ENCODE measurements at places on chromosomes 2 and 18. TPM values are rescaled to one million over a fixed set of nuclear protein-coding genes. Genes with fewer than 3 reads are reported as not detected.

DNA sequence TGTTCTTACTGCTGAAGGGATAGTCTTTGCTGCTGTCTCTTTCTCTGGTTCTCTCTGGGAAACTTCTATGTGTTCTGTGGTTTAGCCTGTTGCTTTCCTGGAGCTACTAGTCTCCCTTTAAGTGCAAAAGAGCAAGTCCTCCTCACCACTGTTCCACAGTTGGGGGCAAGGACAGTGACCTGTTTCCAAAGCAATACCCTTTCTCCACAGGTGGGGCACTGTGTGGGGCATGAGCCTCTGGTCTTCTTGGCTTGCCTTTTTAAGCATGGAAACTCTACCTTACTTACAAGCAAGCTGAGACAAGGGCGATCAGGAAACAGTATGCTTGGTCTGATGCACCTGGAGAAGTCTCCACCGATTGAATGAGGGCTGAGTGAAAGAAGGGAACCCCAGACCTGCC, 156.7 kb downstream of the CPS1 start:
- DNase-seq, result no peak

- no peak for DNase-seq
Observed at GRCh38 chr2:105102001-105102400, 64.1 kb downstream of the MRPS9 start.

DNA sequence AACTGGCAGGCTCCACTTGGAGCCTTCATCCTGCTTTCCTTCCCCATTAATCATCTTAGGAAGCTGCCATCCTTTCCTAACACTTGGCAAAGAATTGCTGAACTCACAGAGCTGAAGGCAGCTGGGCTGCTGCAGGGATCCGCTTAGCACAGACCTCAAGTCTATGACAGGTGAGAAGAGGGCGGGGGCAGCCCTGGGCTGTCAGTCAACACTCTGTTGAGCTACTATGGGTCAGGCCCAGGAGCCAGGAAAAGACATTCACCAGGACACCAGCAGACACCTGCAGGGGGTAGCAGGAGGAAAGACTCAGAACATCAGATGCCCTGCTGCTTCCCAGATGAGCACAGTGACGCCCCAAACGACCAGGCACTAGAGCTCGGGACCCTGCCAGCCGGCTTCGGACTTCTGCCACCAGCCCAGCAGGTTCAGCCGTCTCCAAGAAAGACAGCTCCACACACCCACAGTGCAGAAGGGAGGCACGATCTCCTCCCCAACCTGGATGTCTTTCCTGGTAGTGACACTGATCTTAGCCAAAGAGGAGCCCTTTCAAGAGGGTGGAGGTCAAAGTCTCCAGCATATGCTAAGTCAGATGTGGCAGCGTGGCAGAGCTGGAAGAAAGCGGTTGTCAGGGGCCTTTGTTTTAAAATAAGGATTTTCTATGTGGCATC, 55.2 kb downstream of the SNORC start:
- DNase-seq, result peak; percentile 54

The TGFA gene
- total RNA-seq, result 0.21 TPM

The SMYD1 gene
- 289 TPM for total RNA-seq

The NT5C1B gene
- total RNA-seq, result not detected

GRCh38 chr2:206435742-206436141, 7.6 kb upstream of the ADAM23 start:
- peak; percentile 10 for DNase-seq

GRCh38 chr2:218401890-218402289, 2.2 kb downstream of the CTDSP1 start:
- no peak for DNase-seq

DNA sequence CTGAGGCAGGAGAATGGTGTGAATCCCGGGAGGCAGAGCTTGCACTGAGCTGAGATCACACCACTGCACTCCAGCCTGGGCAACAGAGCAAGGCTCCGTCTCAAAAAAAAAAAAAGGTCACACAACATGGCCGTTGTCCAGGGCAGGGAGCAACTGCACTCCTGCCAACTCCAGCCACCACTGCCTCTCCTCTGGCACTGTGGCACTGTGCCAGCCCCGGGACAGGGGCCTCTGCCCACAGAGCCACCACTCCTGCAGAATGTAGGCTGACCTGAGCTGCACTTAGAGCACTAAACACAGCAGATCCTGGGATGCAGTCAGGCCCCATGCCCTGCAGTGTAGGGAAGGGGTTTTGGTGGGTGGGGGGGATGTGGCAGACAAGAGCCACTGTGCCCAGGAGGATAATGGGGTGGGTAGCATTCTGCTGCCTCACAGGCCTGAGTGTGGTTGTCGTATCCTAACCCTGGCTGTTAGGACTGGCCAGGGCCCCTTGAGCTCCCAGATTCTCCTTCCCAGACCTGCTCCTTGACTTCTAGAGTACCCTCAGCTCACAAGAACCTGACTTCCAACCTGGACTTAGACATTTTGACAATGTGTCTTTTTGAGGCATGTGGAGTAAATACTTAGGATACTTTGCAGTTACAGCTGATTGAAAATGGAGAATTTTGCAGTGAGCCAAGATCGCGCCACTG, 69.4 kb upstream of the SH3RF3 start:
- DNase-seq, result no peak

DNA sequence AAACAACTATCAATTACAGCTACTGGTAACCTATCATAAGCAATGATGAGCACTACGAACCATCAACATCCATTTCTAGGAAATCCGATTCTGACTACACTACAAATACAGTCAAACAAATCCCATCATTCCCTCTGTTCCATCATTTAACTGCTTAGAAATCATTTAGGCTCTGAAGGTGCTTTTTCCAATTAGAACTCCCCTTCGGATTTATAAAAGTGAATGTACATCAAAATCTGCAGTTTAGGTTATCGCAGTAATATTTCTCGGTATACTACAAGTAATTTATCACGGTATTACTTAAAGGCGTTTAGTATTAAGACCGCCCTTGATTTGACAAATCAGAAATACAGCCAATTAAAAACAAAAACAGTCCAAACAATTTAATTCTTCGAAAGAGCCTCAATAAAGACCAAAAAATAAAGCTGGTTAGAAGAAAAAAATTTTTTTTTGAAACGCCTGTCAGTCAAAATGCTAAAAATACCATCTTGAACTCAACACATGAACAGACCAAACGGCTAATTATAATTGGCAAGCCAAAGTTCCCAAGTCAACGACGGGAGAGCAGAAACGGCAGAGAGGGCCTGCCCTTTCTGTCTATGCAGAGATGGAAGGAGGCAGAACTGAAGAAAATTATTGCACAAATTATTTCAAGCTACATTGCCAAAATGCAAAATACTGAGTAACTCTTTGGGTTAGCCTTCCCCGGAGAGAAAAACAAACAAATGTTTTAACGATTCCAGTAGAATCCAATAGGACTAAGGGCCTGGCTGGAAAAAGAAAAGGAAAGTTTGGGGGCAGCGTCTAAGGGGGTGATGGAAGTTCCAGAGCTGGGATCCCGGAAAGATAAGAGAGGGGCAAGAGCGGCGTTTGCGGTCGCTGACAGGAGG, 1.2 kb downstream of the VPS54 start:
- DNase-seq, result peak; percentile 58

DNA sequence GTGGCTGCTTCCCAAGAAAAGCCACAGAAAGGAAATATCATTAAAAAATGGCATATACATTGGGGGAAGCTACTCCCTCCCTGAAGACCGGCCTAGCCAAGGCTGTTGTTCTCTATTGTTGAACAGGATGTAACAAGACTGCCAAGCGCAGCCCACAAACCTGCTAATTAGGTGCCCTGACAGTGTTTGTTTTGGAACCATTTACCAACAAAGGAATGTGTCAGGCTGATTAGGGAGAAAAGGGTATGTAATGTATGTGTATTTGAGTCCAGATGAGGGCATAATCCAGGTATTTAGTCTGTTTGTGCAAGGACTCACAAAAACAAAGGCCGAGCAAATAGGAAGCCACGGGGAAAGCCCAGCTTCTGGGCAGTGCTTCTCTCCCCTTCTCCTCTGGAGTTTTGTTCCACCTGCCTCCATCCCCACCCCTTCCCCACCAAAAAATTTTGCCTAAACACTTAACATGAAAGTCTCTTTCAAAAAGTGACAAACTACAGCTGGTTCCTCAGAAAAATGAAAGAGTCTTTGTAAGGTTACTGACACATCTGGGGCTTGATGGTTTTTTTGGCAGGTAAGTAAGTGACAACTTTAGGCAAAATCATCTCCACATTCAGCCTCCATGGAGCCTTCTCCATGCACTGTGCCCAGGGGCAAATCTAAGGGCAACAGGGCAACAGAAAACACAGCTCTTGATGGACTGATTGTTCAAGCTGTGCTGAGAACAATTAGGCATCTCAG, 78.3 kb upstream of the FZD5 start:
- DNase-seq, result no peak

DNA sequence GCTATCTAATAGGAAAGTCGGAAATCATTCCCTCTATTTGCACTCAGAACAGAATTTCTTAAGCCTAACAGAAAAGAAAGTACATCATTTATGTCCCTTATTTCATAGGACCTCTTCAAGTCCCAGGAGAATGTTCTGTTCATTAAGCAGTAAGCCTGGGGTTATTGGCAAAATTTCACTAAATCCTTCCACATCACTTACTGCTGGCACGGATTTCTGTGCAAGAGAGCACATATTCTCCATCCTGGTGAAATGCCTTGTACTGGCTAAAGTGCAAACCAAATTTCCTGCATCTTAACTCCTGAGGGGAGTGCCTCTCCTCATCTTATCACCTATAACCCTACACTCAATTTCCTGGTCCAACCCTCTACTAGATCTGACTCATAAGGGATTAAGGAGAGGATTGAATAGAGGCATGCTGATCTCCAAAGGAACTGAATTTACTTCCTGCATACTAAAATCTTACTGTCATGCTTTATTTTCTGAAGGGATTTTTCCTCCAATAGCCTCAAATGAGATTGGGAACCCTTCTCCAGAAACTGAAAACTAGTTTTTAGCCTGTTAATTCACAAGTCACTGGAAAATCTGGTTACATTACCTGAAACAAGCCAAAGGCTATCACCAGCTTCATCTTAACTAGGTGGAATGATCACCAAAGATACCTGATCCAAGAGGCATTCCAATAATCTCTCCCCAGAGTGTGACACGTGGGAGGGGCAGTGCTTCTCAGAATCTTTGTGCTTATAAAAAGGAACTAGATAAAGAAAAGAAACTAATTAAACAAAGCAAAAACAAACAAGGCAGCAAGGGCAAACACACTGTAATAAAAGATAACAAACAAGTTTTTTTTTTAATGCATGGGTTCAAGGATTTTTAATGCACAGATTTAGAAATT, 311.1 kb downstream of the NR4A2 start:
- DNase-seq, result no peak

GRCh38 chr2:34724107-34724506, 1125.0 kb upstream of the FAM98A start:
- DNase-seq, result no peak

GRCh38 chr2:212392544-212392943, 146.1 kb downstream of the ERBB4 start:
- DNase-seq, result no peak

The HOXD8 gene
- total RNA-seq, result not detected

GRCh38 chr18:70553245-70553935, 264.5 kb downstream of the SOCS6 start:
- DNase-seq, result no peak

DNA sequence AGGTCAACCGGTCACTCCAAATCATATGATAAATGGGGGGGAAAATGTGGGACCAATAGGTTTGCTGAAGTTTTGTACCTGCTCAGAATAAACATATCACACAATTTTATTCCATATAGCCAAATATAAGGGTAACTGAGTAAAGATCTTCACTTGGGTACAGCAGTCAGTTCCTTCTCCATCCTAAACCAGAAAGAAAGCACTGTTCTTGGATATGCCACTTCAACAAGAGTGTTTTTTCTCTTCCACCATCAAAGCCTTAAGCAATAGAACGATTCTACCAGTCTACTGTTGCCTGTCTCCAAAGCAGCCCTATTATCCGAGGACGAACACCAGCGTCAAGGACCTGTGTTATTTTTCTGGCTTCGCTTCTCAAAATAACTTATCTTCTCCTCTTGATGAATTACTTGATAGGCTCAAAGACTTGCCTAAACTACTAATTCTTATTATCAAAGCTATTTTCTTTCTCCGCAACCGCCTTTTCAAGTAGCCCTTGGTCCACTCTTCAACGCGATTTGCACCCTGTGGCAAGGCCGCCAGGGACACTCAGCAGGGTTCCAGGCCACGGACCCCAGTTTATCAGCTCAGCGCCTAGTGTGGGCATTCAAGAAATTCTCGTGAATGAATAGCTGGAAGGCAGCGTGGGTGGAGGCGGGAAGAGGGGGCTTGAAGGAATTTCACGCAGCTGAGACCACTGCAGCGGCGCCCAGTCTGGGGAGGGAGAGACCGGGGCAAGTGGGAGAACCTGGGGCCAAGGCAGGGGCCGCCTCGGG, 646 bp downstream of the ALS2 start:
- no peak for DNase-seq

DNA sequence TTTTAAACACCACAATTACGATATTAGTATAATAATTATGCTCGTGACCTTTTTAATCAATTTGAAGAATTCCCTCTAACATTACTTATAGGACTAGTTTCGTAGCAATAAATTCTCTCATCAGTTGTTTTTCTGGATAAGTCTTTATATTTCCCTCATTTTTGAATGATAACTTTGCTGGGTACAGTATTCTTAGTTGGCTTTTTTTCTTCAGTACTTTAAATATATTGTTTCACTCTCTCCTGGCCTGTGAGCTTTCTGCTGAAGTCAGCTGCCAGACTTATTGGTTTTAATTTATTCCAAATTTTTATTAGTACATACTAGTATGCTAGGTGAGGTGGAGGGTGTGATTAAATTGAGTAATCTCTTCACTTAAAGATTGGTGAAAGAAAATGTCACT, 123.8 kb upstream of the CNTNAP5 start:
- no peak for DNase-seq

DNA sequence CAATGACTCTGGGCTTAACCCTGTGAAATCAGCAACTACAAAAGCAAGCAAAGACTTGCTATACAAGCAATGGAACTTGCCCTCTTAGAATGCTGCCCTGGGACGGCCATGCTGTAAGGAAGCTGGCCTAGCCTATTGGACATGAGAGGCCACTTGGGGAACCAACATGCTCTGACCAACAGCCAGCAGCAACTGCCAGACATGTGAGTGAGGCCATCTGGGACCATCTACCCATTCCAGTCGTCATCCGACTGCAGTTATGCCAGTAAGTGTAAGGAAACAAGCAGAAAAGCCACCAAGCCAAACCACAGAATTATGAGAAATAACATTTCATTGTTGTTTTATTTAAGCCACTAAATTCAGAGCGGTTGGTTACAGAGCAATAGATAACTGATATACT, 40.9 kb downstream of the CLASP1 start:
- DNase-seq, result peak; percentile 61

The SLC40A1 gene
- total RNA-seq, result 0.80 TPM

GRCh38 chr18:8732442-8733360, 27.3 kb downstream of the MTCL1 start:
- DNase-seq, result no peak

The DCDC2C gene
- total RNA-seq, result not detected
